ENCODE measurements at places on chromosomes 11 and 22.

DNA sequence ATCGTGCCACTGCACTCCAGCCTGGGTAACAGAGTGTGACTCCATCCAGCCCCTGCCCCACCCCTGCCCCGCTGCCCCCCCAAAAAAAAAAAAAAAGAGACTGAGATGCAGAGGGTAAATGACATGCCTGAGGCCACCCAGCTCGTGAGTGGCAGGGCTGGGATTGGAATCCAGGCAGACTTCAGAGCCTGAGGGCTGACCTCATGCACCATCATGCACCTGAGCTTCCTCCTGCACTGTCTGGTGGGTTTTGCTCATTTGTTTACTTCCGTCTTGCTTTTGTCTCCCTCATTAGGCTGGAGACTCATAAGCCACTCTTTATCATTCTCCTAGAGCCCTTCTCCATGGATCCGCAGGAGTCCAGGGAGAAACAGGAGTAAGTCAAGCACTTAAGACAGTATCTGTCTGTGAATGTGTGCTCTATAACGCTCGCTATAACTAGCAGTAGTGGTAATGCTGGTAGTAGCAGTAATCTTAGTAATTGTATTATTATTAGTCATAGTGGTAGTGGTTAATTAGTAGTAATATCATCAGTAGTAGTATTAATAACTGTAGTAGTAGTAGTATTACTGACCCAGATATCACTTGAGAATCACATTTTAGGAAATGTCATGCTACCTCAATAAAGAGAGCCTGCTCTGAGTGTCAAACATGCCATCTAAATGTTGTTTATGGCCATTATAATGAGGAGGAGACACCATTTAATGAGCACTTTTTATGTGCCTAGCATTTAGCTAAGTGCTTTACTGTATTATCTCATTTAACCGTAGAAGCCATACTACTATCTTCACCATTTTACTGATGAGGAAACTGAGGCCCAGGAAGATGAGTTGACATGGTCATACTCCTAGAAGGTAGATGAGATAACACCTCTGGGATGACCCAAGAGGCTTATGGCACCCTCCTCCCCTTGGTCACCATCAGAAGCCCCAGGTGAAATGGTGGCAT lies 85.0 kb downstream of the NAT10 start:
- no peak for DNase-seq

GRCh38 chr11:128470081-128470480 lies 117.3 kb downstream of the ETS1 start:
- DNase-seq = no peak

DNA sequence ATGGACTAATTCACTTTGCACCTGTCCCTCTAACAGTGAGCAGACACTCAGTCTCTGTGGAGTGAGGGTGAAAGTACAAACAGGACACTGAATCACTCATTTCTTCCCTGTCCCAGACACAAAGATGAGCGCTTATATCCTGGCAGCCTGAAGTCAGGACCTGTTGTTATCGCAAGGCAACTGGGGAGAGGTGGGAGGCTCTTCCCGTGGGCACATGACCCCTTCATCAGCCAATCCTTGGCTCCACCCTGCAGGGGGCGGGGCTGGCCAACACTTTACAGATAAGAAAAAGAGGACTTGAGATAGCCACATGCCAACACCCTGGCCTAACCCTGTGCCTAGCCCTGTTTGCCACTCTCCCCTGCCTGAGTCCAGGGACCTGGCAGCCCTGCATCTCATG lies 29.5 kb upstream of the TESMIN start:
- DNase-seq = peak; percentile 9

DNA sequence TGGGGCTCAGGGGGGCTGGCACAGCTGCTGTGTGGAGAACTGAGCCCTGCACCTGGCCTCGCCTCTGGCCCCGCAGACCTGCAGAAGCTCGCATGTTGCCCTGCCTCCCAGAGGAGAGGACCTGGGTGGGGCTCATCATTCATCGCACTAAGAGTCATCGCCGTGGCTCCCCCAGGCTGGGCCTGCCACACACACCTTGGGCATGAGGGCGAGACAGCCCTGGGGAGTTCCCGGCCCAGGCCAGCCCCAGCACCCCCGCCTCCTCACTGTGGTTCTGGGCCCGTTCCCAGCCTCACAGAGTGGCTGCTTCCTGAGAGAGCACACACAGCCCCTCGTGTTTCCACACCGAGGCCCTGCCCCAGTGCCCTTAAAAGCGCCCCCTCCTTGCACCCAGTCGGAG lies 694.6 kb downstream of the TBC1D22A start:
- DNase-seq = no peak

DNA sequence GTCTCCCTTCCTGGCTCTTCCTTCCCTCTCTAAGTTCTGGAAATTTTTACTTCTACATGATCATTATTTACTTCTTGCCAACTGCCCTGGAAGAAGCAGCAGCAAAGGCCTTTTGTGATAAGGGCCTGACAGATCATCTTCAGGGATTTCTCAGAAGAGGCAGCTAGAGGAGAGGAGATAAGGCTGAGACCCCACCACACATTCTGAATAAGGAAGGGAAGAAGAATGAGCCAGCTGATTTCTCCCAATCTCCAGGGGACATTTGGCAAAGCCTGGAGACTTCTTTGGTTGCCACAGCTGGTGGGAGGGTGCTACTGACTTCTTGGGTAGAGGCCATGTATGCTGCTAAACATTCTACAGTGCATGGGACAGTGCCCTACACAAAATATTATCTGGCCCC lies 122.4 kb upstream of the OR9Q1 start:
- DNase-seq = no peak

GRCh38 chr11:93784935-93785360 lies 866 bp downstream of the MED17 start:
- DNase-seq = peak; percentile 20

- DNase-seq = no peak
Observed at GRCh38 chr11:86591631-86592030, 80.8 kb downstream of the ME3 start.

DNA sequence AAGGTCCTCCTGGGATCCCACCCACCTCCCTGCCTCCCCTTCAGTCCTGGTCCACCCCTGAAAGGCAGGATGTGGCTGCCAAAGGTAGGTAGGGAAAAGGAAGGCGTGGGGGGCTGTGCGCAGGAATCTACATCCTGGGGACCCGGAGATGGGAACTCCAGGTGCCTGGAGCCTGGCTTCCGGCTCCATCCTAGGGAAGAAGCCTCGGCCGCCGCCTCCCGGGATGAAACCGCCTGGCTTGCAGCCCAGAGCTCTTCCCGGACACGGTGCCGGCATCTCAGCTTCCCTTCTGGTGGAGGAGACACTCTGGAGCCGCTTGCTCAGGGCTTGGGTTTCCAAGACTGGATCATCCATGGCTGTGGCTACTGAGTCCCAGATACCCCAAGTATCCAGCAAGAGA lies 33.3 kb upstream of the PDGFB start:
- DNase-seq = no peak

GRCh38 chr11:95704865-95705264 lies 84.7 kb downstream of the FAM76B start:
- no peak for DNase-seq

GRCh38 chr11:67996051-67996450 lies 7.8 kb downstream of the UNC93B1 start:
- DNase-seq = no peak

- DNase-seq = peak; percentile 88
Observed at GRCh38 chr11:1515082-1516060, 28.8 kb upstream of the MOB2 start.

GRCh38 chr11:316891-317301 lies 3.1 kb downstream of the IFITM1 start:
- DNase-seq = no peak

GRCh38 chr11:121291896-121292494 lies 576 bp upstream of the SC5D start:
- no peak for DNase-seq

DNA sequence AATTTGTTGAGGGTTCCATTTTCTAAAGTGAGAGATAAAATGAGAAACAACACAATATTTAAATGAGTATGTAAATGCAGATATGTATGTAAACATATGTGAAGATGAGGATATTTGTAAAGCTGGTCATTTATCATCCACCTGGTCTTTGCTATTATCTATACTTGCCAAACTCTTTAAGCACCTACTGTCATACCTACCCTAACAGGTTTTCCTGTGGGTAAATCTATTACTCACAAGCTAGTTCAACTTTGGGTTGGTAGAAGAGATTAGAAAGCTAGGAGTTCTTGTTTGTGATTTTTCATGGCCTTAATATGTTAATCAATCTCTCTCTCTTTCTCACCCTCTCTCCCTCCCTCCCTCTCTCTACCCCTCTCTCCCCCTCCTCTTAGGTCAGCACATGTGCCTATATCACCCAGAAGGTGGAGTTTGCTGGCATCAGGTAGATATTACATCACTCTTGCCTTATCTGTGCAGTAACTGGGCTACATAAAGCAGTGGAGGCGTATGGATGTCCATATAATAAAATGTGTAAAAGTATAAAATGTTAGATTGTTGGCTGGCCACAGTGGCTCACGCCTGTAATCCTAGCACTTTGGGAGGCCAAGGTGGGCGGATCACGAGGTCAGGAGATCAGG lies 14.7 kb downstream of the DEPDC5 start:
- no peak for DNase-seq

DNA sequence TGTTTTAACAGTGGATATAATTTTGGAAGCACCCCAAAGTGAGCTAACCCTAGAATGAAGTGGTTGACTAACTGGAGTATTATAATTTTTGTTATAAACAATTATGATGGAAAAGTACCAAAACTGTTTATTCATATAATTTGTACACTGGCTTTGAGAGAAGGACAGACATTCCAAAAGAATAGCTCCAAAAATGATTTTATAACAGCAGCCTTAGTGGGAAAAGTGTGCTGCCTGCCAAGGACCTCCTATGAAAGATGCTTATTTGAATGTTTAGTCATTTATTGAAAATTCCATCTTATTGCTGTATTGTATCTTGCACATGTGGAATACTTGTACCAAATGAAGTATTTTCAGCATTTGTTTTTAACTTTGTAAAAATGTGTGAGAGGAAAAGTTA lies 169.8 kb downstream of the GUCY1A2 start:
- DNase-seq = no peak

- DNase-seq = no peak
Observed at GRCh38 chr11:38900211-38900610, 2302.2 kb upstream of the RAG2 start.

DNA sequence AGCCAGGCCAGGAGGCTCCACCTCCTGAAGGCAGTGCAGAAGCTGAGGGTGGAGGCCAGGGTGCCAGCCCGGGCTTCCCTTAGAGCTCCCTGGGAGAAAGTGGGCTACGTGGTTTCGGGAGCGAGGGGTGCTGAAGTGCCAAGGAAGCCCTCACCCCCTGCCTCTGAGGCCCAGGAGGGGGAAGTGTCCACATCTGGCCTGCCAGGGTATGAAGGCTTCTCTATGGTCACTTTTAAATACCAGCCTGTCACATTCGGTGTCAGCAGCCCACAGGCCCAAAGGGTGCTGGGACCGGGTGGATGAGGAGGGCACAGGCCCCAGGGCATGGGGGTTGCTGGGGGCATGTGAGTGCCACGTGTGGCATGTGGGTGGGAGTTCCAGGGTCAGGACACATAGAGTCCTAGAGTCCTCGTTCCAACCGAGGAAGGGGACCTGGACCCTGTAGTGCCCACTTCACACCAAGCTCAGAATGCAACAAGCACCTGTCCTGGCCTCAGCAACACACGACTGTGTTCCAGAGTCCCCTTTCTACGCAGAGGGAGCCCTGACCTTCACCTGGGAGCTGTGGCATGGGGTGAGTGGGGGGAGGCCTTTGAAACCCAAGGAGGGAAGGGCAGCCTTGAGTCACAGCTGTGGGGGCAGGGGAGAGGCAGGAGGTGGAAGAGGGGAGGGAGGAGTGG lies 1.7 kb downstream of the SHISA8 start:
- peak; percentile 43 for DNase-seq

DNA sequence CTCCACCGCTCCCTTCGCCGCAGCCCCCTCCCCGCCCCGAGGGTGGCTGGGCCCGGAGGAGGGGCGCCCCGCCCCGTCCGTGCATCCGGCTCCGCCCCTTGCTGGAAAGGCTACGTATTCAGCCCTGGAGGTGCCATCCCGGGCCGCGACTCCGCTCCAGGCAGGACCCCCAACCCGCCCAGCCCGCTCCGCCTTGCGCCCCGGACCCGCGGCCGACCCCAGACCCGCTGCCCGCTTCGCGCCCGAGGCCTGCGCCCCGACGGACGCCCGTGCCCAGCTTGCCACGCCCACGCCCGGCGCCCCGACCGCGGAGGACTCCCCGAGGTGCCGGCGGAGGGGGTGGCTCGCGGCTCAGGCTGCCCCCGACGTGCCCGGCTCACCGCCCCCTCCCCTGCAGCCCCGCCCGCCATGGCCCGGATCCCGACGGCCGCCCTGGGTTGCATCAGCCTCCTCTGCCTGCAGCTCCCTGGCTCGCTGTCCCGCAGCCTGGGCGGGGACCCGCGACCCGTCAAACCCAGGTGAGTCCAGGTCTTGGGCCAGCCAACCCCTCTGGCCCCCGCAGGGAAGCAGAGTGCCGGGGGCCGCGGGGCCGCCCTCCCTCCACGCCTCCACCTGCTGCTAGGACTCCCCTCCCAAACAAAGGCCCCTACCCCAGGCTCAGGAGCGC lies at the start of gene ADM2:
ADM2 (plus strand) TSS at position 104 of the 667 bp plus-strand sequence; CDS start at position 409, 305 bp downstream.
- DNase-seq = peak; percentile 75

DNA sequence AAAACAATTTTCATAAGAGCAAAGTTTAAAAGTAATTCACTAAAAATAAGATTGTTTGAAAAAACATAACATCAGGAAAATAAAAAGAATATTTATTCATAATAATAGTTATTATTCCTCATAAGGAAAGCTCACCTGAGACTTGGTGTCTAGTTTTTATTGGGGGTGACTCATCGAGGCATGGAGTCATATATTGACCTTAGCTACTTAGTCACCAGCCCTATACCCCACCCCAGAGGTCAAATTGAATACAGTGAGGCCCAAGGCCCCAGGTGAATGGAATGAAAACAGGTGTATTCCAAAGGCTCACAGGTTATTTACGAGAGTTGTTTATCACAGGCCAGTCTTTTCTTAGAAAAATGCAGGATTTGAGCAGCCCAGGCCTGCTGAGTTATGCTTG lies 36.9 kb downstream of the CNTF start:
- no peak for DNase-seq

GRCh38 chr22:36301851-36302250 lies 48.9 kb downstream of the APOL1 start:
- DNase-seq = no peak

GRCh38 chr22:20520093-20520511 lies 12.7 kb downstream of the MED15 start:
- peak; percentile 58 for DNase-seq

GRCh38 chr11:28123151-28123581 lies 15.0 kb downstream of the METTL15 start:
- DNase-seq = no peak

- no peak for DNase-seq
Observed at GRCh38 chr11:102488208-102488607, 35.6 kb upstream of the TMEM123 start.

- DNase-seq = no peak
Observed at GRCh38 chr22:33090836-33091235, 32.7 kb upstream of the SYN3 start.

DNA sequence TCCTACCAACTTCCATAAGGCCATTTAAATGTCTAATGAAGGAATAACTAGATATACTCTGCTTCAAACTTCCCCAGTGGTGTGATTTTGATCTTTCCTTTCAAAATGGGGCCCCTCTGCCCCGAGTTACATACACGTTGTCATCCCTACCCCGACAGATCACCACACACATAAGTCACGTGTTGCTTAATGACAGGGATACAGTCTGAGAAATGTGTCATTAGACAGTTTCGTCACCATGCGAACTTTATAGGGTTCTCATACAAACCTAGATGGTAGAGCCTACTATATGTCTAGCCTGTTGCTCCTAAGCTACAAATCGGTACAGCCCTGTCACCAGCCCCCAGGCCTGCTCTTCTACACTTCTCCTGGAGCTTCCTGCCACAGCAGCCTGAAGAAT lies 49.8 kb upstream of the SCUBE2 start:
- no peak for DNase-seq

GRCh38 chr11:63919267-63920125 lies 2.5 kb upstream of the RCOR2 start:
- no peak for DNase-seq

Measured in activated naive CD8-positive, alpha-beta T cell treated with anti-CD3 and anti-CD28 coated beads, Interleukin-2, amount 50 U/mL, for 24 hours (primary cell).